ENCODE measurements at places on chromosomes 12 and 14.

- no peak for DNase-seq
Observed at GRCh38 chr14:74834692-74835392, 41.1 kb downstream of the PROX2 start.

GRCh38 chr14:105979446-105979845 lies 453.1 kb downstream of the TMEM121 start:
- DNase-seq: no peak

DNA sequence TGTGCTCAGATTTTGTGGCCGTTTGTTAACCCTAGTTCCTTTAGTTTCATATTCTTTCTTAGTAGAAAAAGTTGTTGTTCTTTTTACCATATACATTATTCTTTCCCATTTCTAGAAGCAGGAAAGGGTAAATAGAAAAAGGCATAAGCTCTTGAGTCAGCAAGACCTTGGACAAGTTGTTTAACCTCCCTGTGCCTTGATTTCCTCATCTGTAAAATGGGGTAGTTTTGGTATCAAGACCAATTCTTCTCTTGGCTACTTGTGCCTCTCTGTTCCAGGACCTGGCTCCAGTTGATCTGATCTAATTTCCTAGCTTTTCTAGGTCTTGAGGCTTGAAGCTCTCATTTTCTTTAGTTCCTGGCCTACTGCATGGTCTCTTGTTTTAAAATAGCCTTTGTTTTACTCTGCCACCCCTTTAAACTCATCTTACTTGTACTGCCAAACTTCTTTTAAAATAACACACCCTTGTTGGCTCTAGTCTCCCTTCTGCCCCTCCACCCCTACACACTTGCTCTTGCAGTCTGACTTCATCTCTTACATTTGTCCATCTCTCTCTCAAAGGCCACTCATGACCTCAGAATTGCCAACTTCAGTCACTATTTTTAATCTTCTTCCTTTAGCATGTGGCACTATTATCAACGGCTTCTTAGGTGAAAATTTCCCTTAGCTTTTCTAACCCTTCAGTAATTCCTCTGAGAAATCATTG lies 143.7 kb downstream of the TTLL5 start:
- DNase-seq: no peak

DNA sequence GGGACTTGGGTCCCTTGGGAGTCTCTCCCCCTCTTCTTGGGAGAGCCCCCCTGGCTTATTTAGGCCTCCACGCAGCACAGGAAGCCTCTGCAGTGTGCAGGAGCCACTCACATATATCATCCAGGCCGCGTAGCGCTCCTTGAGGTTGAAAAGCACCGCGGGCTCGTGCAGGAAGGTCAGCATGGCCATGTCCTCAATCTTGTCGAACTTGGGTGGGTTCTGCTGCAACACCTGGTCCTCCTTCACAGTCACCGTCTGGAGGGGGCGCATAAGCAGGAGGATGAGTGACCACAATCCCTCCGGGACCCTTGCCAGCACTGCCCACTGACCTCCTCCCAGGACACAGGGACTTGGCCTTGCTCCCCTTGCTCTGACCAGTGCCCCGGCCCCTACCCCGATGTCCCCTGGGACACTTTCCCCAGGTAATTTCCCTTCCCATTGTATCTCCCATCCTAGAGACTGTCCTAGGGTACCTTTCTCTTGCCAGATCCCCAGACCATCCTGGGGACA lies 2.5 kb downstream of the MYH6 start:
- DNase-seq: no peak

DNA sequence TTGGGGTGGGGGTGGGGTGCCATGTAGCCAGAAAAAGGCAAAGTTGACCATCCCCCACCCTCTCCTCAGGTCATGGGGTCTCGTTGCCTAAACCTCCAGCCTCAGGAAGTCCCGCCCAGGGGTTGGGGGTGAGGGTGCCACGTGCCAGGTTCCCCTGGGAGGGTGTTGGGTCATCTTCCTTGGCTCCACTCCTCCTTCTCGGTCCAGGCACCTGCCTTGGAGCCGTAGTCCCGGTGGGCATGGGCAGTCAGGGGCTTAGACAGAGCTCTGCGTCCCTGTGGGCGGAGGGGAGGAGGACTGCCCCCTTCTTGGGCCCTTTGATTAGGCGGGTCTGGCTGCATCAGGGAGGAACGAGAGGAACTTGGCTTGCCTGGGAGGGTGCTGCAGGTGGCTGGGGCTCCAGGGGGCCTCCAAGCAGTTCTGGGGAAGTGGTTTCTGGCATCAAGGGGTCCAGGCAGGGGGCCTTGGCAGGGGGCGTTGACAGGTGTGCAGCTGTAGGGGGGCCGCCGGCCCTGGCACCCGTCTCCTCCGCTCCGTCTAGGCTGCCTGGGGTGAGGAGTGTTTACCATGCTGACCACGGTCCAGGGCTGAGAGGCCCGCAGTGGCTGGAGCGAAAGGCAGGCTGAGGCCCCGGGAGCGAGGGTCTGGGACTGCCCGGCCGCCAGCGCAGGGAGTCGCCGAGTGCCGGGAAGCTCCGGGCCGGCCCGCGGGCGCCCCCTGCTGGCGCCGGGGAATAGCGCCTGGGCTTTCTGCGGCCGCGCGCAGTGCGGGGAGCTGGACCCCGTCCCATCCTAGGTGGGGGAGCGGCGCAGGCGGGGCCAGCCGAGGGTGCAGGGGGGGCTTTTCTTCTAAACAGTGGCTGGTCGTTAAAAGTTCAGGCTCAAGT lies 7.9 kb downstream of the SETD1B start:
- no peak for DNase-seq

GRCh38 chr12:45379261-45379660 lies 163.4 kb downstream of the ANO6 start:
- DNase-seq: no peak

- DNase-seq: no peak
Observed at GRCh38 chr12:111841236-111841749, 735 bp upstream of the MAPKAPK5 start.

- no peak for DNase-seq
Observed at GRCh38 chr14:70108419-70108818, 80.3 kb downstream of the SLC8A3 start.

- no peak for DNase-seq
Observed at GRCh38 chr14:28163233-28163632, 603.4 kb upstream of the FOXG1 start.

DNA sequence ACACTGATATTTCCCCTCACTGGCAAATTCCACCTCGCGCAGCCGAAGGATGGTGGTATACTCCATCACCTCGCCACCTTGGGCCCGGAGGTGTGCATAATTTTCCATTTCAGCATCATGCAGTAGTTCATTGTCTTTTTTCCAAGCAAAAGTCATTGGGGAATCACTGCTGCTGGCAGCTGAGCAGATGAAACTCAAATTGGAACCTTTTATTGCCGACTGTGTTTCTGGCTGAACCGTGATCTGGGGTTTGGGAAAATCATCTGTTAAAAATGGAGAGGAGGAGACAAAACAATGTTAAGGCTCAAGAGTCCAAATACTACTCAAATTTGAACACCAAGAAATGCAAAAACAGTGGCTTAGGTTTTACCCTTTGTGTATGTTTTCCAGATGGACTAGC lies 39.7 kb downstream of the LRIG3 start:
- no peak for DNase-seq

DNA sequence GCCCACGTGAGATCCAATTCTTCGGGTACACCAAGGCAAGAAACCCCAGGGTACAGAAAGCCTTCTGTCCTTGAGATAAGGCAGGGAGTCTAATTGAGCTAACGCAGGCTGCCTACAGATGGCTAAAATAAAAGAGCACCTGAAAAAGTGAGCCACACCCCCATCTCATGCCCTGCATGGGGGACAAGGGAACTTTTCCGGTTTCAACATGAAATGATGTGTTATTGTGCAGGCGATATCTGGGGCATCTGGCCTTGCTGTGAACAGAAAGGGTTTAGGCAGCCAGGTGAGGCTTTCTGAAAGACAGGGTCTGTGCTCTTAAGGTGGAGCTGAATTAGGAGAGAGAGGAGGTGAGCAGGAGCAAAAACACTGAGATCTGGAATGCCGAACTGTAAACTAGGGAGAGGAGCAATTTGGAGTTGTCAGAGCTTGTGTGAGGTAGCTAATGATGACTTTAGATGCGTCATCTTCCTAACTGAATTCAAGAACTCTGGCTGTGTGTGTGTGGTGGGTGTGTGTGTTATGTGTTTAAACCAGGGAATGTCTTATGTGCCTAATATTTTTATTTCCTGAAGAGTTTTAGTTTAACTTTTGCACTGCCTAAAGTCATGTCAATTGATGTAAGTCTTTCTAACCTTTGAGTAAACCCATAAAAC lies 20.1 kb upstream of the LDHB start:
- no peak for DNase-seq

DNA sequence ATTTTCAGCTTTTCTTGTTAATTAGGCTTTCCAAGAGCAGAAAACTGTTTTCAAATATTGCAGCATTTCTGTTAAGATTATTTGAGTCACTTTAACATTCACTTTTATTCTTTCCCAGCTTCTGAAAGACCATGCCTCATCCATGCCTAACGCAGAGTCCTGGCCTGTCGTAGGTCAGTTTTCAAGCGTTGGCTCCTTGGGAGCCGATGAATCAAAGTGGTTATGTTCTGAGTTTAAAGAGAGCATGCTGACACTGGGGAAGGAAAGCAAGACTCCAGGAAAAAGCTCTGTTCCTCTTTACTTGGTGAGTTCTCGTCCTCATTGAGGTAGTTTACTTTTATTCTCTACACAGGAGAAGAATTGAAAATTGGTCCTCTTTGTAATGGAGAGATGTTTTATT lies 33.1 kb downstream of the TDP1 start:
- DNase-seq: no peak

- DNase-seq: no peak
Observed at GRCh38 chr14:104307627-104308401, 169.4 kb downstream of the KIF26A start.

DNA sequence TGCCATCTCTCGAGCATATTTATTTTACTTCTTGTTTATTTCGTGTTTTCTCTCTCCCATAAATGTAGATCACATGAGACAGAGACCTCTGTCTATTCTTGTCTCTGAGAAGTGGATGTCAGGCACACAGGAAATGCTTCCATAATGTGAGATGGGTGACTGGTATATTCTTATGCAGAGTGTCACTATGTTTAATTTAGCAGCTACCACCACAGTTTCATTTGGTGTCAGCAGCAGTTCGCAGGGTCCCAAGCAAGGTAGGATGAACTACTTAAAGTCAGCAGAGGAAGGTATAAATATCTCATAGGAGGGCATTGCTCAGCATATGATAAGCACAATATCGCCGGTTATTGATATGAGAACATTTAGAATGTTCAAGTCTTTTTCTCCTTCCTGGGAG lies 180.9 kb upstream of the CNTN1 start:
- DNase-seq: no peak

- DNase-seq: no peak
Observed at GRCh38 chr12:40469736-40470135, 222.5 kb upstream of the CNTN1 start.

- no peak for DNase-seq
Observed at GRCh38 chr14:99990268-99991170, 74.7 kb upstream of the EVL start.

DNA sequence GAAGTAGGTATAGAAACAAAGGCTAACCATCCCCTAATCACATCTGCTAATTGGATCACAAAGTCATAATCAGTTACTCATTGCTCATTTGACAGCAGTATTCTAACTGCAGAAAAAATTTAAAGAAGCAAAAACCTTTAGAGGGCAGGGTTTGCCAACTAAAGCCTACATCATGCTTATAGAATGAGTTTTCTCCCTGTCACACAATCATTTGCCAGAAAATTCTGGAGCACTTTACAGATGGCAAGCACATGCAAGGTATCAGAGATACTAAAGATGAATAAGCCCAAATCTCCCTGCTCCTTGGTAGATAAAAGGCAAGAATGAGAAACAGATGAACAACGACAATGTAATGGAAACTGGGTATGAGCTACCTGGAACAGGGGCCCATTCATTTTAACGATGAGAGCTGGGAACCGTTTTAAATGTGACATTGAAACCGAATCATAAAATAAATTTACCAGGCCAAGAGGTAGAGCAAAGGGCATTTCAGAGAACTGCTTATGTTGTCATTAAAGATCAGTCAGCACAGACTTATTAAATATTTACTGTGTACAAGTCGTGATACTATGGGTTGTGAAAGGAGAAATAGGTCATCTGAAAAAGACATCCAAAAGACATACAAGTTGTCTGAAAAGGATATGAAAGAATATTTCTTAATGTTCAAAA lies 211.4 kb upstream of the ABCD2 start:
- DNase-seq: no peak

GRCh38 chr14:92190768-92191167 lies 69.0 kb downstream of the CPSF2 start:
- no peak for DNase-seq

GRCh38 chr12:79086541-79087296 lies 222.1 kb downstream of the SYT1 start:
- DNase-seq: no peak

DNA sequence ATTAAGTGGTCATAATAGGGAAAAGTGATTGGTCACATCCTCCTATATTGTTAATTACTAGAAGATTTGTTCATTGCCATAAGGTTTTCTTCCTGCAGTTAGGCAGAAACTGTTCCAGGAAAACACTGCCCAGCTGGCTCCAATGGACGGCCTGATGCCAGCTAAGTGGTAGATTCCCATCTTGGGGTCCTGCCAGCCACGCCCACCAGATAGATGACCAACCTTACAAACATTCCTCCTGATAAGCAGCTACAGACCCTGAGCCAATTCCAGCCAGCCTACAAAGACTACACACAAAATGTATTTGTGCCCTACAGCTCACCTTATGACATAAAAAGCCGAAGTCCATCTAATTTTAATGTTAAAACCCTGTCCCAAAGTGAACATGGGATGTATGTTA lies 685.9 kb upstream of the USP15 start:
- no peak for DNase-seq

- DNase-seq: no peak
Observed at GRCh38 chr14:70779667-70780066, 29.6 kb downstream of the MAP3K9 start.

GRCh38 chr12:82675246-82675645 lies 11.5 kb upstream of the TMTC2 start:
- DNase-seq: no peak

GRCh38 chr12:122839907-122840554 lies 4.8 kb downstream of the HIP1R start:
- DNase-seq: no peak

DNA sequence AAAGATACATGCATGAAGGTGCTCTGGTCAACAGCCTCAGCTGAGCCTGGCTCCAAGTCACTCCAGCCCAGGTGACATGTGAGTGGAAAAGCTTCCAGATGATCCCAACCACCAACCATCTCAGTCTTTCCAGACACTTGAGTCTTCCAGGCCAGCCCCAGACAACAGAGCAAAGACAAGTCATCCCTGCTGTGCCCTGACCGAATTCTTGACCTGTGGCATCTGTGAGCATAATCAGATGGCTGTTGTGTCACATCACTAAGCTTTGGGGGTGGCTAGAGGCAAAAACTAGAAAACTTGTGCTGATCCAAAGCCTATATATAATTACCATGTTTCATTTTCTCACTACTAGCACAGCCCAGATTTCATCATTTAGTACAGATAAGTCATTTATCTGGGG lies 50.8 kb upstream of the ISM2 start:
- no peak for DNase-seq

GRCh38 chr14:97781961-97782360 lies 984.8 kb downstream of the VRK1 start:
- DNase-seq: no peak

DNA sequence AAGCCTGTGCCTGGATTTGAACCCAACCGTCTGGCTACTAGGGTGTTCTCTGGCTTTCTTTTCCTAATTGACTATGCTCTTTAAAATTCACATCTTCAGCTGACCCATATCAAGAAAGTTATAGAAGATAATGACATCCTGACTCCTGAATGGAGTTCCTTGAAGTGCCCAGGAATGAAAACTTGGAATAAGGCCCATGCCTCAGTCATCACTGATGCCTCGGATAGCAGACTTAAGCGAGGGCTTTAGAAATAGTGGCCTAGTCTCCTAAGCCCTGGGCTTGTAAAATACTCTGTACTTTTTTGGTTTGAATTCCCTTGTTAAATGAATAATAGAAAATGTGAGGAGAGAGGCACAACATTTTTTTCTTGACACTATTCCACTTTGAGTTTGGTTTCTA lies 39.0 kb downstream of the CHST11 start:
- DNase-seq: no peak

Data from AG04450 (cell line).